ENCODE measurements at places on chromosomes 1 and 21.

- no peak for DNase-seq
Measured at GRCh38 chr21:42527489-42528158, 14.0 kb downstream of the SLC37A1 start.

DNA sequence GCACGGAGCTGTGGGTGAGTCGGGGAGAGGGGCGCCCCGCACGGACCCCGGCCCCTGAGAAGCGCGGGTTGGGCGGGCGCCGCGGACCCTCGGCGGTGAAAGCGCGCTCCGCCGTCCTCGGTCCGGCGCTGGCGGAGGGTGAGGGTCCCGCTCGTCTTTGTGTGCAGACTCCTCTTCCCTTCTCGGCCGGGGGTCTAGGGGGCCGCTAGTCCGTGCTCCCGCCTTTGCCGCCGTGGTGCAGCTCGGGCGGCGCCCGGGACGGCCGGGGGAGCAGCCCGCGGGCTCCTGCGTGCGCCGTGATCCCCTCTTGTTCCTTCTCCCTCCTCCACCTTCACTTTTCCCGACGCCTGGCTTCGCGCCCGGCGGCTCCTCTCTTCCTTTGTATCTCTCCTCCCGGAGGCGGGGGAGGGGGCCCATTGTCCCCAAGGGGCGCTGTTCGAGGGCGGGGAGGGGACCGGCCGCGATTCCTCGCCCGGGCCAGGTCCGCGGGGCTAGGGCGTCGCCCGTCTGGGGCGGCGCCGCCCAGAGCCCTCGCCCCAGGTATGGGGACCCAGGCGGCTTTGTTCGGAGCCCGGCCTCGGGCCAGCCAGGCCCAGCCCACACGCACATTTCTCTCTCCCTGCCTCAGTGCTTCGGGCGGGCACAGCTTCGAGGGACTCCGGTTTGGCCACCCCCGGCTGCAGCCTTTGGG, 519 bp downstream of the FNBP1L start:
- no peak for DNase-seq

- DNase-seq: no peak
Measured at GRCh38 chr1:65027666-65028358, 61.5 kb upstream of the JAK1 start.

DNA sequence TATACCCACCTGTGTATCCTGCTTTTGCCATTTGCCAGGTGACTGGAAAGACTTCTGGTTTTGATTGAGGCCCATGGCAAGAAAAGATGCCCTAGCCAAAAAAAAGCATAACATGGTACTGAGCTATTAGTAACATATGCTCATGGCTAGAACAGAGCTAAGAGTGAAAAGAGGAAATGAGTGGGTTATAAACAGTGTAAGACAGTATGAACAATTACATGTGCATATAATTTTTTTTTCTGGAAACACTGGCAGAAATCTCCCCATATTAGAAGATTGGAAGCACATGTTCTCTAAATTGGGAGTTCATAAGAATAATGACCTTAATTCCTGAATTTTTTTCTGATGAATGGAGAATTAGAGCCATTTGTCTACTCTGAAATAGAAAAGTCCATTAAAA, 41.2 kb upstream of the PDC start:
- no peak for DNase-seq

DNA sequence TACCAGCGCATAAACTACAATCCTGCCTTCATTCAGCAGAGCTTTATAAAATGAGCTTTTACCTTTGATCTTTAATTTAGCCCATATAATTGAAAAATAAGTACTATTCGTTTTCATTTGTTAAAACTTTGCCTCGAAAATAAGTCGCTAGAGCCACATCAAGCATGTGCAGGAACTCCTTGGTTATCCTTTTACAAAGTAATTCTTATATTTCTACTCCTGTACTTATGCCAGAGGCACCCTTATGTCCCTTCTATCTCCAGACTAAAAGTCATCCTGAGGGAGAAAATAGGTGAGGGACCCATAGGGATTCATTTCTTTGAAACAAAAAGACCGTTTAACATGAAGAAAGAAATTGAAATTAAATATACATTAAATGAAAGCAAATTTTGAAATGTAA, 278.2 kb upstream of the C1orf105 start:
- no peak for DNase-seq

DNA sequence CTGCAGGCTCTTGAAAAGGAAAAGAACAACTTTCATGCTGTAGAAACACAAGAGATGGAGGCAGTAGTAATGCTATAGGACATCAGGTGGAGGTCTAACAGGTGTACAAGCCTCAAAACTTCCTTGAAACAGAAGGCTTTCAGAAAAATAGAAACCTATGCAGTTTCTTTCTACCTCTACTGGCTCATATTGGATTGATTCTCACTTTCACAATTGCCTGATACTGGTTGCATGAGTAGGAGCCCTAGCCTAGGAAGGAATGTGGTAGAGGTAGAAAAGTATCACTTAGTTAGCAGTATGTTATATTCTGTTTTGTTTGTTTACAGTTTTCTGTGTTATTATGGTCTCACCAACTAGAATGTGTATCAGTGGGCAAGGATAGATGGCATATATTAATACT, 175.4 kb upstream of the GORAB start:
- no peak for DNase-seq

GRCh38 chr1:5108740-5109139, 454.3 kb downstream of the AJAP1 start:
- DNase-seq: no peak

GRCh38 chr1:20405893-20406604, 80.0 kb downstream of the CAMK2N1 start:
- DNase-seq: no peak

GRCh38 chr21:46145159-46145839, 10.1 kb downstream of the FTCD start:
- DNase-seq: no peak

DNA sequence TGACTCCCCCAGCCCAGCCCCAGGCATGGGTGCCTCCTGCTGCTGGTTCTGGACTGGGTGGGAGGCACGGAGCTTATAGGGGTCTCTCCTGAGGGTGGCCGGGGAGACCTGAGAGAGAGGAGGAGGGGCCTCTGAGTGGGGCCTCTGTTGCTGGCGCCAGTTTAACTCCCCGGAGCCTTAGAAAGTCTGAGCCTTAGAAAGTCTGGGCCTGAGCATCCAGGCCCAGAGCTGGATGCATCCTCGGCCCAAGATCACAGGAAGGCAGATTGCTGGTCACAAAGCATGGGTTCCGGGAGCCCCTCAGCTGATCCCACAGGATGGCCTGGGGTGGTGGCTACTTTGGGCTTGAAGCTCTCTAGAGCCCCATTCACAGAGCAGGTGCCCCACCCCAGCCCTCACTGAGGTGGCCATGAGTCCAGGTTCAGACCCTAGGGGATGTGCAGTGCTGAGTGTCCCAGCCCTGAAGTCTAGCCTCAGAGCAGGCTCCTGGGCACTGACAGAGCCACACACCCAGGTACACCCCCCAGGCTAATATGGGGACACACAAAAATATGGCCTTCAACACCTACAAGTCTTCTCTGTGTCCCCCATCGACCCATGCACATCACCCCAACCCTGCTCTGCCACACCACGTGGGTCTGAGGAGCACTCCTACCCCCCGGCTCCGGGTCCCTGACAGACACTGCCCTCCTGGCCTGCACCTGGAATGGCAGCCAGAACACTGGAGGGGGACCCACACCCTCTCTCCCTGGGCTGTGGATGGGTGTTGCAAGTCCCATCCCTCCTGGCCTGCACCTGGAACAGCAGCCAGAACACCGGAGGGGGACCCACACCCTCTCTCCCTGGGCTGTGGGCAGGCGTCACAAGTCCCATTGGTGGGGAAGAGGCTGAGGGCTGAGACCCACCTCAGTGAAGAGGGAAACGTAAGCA, 9.7 kb downstream of the PLA2G2F start:
- DNase-seq: no peak

- DNase-seq: peak; percentile 35
Measured at GRCh38 chr21:45136927-45137611, 62.7 kb downstream of the ADARB1 start.

GRCh38 chr1:92858564-92859399, 26.9 kb downstream of the RPL5 start:
- no peak for DNase-seq

- DNase-seq: no peak
Measured at GRCh38 chr1:60727552-60727951, 354.8 kb upstream of the NFIA start.

- no peak for DNase-seq
Measured at GRCh38 chr1:27106561-27107323, 48.2 kb downstream of the SLC9A1 start.

- no peak for DNase-seq
Measured at GRCh38 chr1:157030728-157031127, 14.8 kb downstream of the ARHGEF11 start.

DNA sequence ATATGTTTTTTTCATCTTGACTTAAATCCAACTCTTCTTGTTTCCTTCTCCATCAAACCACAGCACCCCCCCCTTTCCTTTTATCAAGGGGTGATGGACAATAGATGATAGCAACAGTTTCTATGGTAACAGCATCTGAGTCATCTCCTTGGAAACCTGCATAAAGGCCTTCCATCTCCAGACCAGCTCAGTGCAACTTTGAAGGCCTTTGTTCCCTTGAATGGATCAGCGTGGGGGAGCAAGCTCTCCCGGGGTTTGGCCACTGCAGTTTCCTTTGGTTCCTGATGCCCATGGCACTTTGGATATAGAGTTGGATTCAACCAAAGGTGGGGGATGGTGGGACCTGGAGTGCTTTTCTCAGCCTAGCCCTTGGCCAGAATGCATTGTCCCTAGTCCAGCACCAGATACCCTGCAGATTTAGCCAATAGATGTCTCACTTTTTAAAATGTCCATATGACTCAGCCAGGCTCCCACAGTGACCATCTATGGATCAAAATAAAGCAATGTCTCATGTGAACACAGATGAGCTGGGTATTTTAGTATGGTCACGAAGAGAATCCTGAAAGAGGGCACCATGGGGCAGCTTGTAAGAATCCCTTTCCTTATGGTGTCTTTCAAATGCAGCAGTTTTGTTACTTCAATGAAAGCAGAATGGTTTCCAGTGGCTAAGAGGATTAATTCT, 127.7 kb downstream of the SPATA46 start:
- no peak for DNase-seq

DNA sequence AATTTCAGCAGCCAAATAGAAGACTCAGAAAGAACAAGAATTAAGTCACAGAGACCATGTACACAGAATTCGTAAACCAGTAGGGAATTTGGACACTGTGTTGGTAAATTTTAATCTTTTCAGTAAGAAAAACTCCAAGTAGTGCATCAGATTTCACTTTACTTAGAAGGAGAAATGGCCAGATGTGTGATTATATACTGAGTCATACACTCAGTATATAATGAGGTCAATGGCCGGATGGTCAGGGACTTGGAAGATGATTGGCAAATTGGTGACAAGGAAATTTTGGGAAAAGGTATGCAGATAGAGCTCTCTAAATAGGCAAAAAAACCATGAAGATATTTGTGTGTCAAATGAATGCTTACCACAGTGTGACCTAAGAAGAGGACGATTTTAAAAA, 399.8 kb upstream of the LRRC7 start:
- DNase-seq: no peak

DNA sequence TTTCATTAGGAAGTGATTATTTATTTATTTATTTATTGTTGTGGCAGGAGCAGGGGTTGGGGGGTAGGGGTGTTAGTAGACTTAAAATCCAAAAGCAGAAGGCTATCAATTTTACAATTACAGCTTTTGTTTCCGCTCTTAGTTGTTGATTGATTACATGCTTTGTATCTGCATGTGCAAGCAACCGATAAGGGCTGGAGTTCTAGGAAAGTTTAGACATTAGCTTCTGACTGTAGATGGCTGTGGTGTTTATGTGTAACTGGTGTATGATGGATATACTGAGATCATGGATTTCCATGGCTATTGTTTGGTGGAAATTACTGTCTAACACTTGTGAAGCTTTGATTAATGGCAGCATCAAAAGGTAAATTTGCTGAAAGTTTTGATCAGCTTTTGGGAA, 2.8 kb downstream of the ST6GALNAC5 start:
- no peak for DNase-seq

GRCh38 chr1:242139442-242139841, 140.5 kb upstream of the MAP1LC3C start:
- DNase-seq: no peak

GRCh38 chr1:1021920-1022259, 2.0 kb downstream of the AGRN start:
- DNase-seq: no peak

- no peak for DNase-seq
Measured at GRCh38 chr21:36847189-36847588, 119.3 kb downstream of the HLCS start.

GRCh38 chr1:4062992-4063391, 162.9 kb upstream of the C1orf174 start:
- no peak for DNase-seq

DNA sequence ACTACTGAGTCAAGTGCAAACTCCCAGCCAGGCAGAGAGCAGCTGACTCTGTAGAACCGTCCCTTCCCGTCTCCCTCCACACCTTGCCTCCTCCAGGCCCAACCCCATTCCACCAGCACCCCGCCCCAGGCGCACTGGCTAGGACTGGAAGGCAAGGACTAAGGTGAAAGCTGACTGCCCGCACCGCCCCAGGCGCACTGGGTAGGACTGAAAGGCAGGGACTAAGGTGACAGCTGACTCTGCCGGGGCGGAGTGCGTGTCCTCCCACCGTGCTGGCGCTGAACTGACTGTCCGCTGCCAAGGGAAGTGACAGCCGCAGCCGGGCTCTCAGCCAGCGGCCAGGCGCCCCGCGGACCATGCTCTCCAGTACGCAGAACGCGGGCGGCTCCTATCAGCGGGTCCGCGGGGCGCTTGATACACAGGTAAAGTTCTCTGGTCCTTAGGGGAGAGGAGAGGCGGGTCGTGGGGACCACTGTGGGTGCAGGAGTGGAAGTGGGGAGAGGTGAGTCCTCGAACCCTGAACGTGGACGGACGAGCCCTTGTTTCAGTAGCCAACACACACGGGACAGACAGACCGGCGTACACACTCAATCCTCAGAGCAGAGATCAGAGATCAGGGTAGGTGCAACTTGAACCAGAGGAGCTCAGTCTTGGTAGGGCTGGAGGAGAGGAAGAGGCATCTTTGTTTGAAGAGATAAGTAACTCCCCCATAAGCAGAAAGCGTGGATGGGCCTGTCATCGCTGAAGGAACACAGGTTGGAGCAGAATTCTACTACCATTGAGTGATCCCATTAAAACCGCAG, 58.0 kb downstream of the RBM11 start:
- no peak for DNase-seq

DNA sequence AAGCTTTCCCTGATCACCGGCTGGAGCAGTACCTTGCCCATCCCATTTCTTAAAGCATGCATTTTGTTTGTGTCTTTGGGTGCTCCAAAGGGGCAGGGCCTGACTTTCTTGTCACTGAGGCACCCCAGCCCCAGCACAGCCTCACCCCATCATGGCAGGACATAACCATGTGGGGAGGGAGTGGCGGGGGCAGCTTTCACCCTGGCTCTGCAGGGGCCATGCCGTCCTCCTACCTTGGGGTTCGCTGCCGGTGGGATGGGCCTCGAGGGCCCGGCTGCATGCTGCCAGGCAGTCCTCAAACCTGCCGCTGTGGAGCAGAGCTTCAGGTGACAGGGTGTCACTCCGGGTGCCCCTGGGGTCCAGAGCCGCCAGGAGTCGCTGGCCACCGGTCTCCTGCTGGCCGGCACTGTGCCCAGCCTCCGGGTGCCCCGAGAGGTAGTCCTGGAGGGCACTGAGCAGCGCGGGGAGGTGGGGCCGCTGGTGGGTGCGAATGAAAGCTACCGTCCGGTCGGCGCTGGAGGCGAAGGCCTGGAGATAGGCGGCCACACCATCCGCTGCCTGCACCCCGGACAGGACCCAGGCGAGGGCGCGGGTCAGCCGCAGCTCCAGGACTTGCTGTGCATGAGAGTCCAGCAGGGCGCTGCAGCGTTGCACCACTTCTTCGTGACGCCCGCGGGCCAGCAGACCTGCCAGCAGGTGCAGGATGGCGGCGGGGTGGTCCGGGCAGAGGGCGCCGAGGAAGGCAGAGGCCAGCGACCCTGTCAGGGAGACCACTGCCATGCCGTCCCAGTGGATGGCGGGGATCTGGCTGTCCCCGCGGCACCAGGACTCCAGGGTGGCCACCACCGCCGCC, 1.5 kb downstream of the TTC34 start:
- DNase-seq: no peak
